ENCODE measurements at places on chromosomes 3 and 15.

- no peak for DNase-seq
These were observed 181.2 kb upstream of the SMAD3 start for GRCh38 chr15:66884115-66884622.

DNA sequence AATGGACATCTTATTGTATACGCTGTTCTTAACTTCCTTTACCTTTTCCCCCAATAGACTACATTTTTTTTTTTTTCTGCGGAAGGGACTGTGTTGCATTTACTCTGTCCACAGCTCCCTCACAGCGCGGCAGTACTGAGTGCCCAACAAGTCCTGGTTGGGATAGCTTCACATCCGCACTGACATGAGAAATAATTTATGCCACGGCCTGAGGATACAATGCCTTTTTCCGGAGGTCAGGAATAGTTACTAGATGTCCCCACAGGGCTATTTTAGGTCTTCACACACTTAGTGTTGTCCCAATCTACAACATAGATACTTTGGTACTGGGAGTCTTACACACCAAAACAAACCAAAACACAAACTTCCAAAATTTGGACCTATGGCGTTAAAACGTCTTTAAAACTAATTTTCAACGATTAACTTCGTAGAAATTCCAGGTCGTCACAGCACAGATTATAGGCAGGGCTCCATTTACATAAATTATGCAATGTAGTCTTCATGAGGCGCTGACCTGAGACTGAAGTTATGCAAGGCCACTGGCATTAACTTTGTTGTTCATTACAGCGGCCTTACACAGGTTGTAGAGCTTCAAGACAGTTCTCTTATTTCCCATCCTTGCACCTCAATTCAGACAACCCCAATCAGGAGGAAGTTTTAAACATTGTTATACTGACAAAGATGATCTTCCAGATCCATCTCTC, 989 bp upstream of the PPIB start:
- DNase-seq = no peak

DNA sequence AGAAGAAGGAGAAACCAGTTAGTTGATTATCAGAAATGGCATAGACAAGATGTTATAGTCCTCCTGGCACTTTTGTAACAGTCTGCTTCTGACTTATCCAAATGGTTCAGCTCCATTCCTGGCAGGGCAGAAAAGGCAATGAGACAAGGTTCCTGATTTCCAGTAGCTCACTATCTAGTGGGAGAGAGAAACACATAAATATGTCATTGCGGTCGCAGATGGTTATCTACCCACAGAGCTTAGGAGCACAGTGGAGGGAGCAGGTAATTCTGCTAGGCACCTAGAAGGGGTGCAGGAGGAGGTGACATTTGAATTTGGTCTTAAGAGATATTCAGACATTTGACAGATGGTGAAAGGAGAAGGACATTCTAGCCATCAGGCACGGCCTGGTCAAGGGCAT, 78.1 kb downstream of the TAMM41 start:
- no peak for DNase-seq

GRCh38 chr3:134103470-134103869, 73.7 kb upstream of the SLCO2A1 start:
- no peak for DNase-seq

GRCh38 chr3:196916221-196916620, 26.1 kb downstream of the NCBP2 start:
- no peak for DNase-seq

DNA sequence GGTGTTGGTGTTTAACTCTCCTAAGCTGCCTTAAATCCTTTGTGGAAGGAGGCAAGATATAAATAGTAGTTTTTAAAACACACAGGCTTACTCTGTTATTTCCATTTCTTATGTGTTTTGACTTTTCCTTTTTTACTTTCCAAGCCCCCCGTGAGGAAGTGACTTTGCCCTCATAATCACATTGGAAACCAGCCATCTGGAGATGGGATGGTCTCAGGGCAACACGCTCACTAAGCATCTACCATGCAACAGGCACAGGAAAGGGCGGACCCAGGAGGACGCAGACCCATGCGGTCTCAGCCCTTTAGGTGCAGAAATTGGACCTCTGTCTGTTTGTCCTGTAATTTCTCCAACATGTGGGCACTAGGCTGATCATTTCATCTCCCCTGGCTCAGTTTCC, 115.7 kb downstream of the PDZRN3 start:
- DNase-seq = no peak

DNA sequence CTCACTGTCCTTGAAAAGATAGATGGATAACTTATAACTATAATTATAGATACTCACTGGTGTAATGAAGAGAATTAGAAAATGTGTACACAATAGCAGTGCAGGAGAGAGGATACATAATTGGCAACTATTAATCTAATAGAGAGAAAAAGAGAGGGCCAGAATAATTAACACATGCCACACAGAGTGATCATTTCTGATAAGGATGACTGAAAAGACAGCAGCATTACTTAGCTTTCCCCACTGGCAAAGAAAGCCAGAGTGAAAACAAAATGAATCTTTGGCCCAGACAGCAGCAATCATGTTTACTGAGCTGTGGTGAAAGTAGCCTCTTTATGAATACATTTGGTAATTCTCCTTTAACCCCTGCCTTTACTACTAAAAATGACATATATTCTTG, 493.3 kb upstream of the ROBO1 start:
- DNase-seq = no peak

DNA sequence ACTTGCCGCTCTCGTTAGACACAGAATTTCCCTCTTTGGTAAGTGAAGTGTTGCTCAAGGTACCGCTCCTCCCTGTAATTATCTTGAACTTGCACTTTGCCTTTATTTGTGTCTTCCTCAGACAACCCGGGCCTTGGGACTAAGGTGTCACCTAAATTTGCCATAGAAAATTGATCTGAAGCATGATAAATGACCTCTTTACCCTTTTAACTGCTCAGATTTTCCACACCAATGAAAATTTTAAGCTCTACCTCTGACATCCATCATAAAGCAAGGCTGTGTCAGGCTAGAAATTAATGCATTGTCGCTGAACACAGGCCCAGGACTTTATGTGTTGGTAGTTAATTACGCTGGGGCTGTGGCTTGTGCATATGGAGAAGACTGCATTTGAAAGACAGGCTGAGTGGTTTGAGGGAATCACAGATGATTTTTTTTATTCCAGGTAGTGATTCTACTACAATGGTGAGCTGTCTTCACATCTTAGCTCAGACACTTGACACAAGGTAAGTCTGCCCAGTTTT, 199.6 kb upstream of the CHRM5 start:
- no peak for DNase-seq

GRCh38 chr3:9301091-9301490, 51.6 kb upstream of the SRGAP3 start:
- DNase-seq = no peak

Data from keratinocyte (primary cell).